ENCODE measurements at places on chromosomes 12 and 14.

DNA sequence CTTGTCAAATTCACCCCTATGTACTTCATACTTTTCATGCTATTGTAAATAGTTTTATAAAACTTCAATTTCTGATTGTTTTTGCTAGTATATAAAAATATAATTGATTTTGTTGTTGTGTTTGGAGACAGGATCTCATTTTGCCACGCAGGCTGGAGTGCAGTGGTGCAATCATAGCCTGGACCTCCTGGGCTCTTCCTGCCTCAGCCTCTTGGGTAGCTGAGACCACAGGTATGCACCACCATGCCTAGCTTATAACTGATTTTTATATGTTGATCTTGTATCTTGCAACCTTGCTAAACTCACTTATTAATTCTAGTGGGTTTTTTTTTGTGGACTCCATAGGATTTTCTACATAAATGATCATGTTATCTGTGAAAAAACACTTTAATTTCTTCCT is 23.5 kb downstream of the ATP5MC2 start:
- DNase-seq = no peak

GRCh38 chr12:55931780-55932550 is 1.0 kb downstream of the DGKA start:
- no peak for DNase-seq

DNA sequence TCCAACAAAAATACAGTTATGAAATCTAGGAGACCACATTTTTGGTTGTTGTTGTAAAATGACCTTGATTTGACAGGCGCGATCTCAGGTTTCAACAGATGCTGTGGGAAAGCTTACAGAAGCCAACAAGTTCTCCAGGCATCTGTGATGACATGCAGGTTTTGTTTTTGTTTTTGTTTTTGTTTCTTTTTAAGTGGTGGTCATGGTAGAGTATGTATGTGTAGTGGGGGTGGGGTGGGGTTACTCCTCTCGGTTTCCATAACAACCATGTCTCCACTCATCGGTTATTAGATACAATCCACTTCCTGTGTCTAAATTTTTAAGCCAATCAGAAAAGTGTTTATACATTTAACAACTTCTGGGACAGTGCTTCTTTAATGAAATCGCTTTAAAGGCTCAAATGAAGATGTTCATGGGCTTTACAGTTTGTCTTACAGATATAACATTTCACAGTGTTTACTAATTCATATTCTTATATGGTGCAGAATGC is 199.9 kb upstream of the FOXN3 start:
- no peak for DNase-seq

- no peak for DNase-seq
These were observed 414 bp upstream of the CDK17 start for GRCh38 chr12:96400631-96401075.

GRCh38 chr12:48866052-48866711 is 512 bp upstream of the RND1 start:
- no peak for DNase-seq

DNA sequence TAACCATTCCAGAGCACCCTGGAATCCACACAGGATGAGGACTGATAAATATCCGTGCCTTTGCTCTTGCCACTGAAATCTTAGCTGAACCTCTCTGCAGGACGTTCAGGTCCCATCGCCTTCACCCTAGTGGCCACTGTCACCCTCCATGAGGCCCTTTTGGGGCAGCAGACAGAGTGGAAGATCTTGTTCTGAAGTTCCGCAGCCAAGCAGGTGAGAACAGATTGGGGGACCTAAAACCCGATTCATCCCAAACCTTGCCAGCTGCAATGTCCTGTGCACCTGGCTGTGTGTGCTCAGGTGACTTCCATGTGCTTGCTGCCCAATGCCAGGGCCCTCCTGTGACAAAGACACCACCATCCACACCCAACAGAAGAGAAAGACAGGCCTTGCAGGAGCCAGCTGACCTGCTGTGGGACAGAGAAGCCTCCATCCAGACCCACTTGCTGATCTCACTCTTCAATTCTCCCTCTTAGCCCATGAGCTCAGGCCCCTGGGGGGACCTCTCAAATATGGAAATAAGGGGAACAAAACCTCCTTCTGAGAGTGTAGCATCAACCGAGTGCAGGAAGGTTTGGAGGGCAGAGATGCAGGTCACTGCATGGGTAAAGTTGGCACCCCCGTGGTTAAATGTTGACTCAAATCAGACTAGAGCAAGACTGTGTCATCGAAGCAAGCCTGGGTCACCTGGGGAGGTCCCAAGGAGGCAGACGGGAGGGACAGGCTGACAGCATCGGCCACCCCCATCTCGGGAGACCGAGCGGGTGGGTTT is 308.7 kb upstream of the DIO3 start:
- no peak for DNase-seq

DNA sequence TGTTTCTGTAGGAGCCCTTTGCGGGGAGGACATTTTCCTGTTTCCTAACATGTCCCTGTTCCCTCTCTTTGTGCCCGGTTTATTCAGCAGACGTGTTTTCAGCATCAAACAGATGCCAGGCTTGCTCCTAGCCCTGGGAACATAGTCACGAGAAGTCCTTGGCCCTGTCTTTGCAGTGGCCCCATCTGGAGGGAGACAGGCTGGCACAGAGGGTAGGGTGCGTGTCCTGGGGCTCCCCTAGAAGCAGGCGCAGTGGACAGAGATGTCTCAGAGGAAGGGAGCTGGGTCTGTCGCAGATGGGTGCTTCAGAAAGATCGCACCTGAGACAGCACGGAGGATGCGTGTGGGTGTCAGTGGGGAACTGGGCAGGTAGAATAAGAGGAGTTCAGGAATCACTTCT is 75.0 kb upstream of the DYNC1H1 start:
- no peak for DNase-seq

DNA sequence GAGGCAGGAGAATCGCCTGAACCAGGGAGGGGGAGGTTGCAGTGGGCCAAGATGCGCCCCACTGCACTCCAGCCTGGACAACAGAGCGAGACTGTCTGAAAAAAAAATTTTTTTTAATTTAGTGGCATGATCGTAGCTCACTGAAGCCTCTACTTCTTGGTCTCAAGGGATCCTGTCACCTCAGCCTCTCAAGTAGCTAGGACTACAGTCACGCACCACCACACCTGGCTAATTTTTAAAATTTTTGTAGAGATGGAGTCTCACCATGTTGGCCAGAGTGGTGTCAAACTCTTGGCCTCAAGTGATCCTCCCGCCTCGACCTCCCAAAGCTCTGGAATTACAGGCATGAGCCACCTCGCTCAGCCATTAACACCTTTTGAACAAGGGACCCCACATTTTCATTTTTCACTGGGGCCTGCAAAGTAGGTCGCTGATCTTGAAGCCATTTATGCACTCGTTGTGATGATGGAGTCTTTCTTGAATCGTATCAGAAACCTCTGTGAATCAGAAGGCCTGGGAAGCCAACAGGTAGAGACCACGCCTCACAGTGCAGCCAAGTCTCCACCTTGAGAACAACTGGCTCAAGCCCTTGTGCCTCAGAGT is 5.9 kb downstream of the HCAR1 start:
- no peak for DNase-seq

- DNase-seq = no peak
These were observed 171.5 kb downstream of the ASCL1 start for GRCh38 chr12:103128862-103129501.

GRCh38 chr14:100062590-100062989 is 2.6 kb upstream of the EVL start:
- no peak for DNase-seq

DNA sequence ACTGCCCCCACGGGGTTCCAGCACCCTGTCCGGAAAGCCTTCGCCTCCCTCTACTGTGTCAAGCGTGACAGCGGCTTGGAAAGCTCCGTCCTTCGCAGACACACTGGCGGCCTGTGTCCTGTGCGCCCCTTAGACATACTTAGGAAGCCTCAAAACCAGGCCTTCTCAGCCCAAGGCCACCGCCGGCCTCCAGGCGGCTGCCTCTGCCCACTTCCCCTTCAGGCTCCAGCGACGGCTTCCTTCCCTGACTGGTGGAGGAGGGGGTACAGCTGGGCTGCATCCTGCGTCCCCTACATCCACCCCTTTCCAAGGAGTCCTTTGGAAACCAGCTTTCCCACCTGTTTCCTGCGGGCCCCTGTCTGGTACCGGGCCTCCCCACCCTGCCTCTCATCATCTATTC is 2.5 kb upstream of the CACNA2D4 start:
- no peak for DNase-seq

Data from keratinocyte (primary cell).